ENCODE measurements at places on chromosomes 12 and 14. TPM values are rescaled to one million over a fixed set of nuclear protein-coding genes. Genes with fewer than 3 reads are reported as not detected.

DNA sequence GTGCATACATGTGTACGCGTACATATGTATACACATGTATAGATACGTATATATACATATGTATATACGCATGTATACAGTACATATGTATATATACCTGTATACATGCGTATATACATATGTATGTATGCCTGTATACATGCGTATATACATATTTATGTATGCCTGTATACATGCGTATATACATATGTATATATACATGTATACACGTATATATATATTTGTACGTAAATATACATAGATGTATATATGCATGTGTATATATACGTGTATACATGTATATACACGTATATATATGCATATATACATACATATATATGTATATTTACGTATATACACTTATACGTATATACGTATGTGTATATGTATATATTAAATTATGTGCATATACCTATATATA, 93.9 kb upstream of the ABCD2 start:
- no peak for DNase-seq

DNA sequence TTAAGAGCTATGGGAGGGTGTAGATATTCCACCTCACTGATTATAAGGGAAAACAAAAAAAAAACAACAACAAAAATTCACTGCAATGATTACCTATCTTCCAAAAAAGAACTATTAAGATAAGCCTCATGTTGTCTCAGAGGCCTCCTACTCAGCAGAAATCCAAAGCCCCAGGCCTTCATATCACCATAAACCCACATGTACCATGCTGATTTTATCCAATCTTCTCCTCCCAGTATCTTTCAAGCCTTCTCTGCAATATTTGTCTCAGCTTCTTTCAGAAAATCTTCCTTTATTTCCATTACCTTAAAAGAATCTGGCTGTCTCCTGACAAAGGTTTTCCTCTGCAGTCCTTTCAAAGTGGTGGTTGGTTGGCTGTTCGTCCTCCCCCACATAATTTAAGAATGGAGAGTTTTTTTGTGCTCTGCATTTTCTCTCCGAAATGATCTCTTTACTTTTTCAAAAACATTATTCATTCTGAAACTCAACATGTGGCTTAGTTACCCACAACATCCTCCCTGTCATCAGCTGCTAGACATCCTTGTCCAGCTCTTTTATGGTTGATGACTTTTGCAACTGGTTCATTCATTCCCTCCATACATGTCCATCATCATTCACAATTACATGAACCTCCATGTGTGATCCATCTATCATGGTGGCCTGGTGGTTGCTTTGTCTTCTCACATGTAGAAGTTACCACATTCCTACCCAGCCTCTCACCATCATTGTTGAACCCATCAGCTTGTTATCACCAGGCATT, 2.9 kb upstream of the EPYC start:
- DNase-seq: no peak

DNA sequence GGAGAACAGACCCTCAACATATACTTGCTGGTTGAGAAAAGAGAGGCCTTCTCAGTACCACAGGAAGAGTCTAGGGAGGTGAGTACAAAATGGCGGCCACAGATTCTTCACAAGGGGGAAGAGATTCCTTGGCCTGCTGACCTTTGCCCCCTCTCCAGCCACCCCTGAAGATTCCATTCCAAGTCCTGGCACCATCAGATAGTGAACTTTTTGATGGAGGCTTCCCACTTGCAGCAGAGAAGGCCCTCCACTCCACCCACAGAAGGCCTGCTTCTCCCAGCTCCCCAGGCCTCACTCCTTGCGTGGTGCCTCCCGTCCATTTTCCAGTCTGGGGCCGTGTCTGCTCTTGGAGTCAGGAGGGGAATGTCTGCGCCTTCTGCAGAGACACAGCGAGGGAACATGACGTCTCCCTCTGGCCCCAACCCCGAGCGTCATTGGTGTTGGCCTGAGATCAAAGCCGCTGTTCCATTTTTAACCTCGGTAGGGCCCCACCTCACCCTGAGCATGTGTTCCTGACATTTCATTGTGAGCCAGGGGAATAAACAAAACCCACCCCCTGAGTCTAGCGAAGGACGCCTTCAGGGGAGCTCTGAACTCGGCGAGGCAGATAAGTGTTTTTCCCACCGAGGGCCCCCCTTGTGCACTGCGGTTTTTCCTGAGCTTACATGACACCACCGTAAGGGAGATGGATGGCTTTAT, 268.7 kb upstream of the TBX3 start:
- no peak for DNase-seq

- DNase-seq: no peak
These were observed 5.3 kb downstream of the SLC15A5 start for GRCh38 chr12:16272222-16272621.

DNA sequence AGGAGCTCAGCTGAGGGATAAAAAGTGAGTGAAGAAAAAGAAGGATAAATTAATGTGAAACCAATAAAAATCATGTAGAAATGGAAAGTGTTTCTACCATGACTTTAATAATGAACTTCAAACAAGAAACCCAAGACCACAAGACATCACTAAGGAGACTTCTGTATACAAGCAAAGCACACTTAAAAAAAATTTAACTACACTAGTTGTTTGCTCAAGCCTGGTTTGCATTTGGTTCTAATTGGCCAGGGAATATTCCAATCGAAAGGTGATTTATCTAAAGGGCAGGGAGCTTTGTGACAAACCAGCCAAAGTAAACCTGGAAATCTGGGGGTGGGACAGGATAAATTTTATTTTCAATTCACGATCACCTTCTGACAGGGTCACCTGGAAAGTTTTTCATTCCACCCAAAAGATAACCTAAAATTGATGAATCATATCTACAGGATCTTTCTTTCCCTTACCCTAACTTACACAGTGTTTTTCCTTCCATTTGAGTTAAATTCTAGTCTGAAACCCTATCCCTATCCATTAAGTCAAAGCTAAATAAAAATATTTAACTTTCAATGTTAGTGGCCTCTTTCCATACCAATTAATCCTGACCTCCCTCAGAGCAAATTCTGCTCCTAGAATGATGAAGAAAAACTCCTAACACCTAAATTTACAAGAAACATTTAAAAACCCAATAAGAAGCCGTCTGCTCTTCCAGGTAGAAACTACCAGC, 2.6 kb downstream of the EGLN3 start:
- no peak for DNase-seq

GRCh38 chr14:96400495-96400894, 8.6 kb downstream of the AK7 start:
- no peak for DNase-seq

GRCh38 chr12:16474801-16475200, 127.4 kb downstream of the MGST1 start:
- DNase-seq: no peak

DNA sequence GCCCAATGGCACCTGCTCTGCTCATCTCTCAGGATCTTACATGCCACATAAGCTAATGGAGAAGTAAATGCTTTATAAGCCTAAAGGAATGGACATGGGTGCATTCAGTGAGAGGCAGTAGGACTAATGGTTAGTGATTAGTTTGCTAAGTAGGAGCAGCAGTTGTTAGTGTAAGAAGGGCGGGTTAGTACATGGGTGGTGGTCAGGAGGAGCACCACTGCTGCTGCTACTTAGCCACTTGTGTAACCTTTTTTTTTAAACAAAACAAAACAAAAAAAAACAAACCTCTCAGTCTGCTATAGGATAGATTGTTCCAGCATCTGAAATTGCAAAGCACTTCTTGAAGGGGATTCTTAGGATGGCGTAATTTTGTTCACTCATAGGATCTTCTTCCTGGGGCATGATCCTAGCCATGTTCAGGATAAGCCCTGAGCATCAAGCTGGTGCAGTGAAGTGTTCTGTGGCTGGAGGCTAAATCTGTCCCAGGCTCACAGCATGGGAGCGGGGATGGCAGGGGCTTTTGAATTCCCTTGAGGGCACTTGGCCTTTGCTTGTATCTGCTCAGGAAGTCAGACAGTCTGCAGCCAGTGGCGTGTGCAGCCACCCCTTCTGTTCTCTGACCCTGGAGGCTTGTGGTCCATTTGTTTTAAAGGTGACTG, 63.6 kb downstream of the CHST11 start:
- no peak for DNase-seq

DNA sequence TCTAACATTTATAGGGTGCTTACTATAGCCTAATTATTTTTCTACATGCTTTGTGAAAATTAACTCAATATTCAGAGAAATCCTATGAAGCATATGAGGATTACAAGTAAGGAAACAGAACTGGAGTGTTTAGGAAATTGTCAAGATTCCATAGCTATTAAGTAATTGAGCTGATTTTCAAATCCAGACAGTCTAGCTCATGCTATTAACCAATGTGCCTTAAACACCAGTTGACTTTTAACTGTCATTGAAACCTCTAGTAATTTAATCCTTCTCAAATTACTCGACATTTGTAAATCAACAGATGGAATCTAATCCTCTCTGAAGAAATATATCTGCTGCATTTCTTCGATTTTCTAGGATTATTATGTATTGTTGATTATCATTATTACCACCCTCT, 488.9 kb downstream of the MDGA2 start:
- DNase-seq: no peak

DNA sequence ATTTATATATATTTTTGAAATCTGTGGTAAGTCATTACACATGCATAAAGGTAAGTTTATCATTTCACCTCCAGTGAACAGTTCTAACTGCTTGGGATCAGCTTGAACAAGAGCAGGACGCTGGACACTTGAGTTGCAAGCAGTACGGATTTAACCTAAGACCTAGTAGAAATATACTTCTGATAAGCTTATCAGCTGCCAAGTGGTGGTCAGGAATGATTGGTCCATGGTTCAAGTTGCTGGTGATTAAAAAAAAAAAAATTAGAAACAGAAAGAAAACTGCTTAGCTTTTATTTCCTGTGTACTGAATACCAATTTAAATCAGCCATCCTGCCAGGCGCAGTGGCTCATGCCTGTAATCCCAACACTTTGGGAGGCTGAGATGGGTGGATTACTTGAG, 88.6 kb downstream of the AEBP2 start:
- DNase-seq: no peak

DNA sequence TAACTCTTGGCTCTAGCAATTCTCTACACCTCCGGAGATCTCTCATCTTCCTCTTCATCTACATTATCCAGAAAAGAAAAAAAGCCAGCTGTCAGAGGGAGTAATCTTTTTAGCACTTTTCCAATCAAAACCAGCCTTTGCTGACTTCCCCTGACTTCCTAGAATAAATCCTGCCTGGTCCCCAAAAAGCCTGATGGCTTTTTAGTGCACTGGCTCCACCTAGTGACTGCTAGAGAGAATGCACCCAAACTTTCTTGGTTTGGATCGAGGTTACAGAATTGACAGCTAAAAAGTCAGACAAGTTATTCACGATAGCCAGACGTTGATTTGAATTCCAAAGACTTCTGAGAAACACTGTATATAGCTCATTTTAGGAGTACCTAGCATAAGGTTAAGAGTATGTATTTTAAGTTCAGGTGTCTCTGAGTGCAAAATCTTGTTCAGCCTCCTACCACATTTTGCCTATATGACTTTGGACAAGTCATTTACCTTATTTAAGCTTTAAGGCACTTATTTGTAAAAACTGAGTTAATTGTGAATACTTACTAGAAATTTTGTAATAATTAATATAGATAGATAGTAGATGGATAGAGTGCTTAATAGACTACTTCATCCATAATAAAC, 185.7 kb upstream of the GRIN2B start:
- peak; percentile 54 for DNase-seq

DNA sequence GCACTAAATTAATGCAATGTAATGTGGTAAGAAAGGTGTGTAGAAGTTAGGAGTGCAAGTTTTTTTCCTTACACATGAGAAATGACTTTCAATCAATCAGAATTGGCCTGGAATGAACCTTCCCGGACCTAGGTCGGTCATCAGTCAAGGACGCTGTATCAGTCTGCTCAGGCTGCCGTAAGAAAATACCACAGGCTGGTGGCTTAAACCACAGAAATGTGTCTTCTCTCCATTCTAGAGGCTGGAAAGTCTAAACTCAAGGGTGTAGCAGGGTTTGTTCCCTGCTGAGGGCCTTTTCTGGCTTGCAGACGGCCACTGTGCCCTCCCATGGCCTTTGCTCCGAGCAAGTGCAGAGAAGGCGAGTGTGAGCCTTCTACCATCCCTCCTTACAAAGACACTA, 86.6 kb upstream of the DYNC1H1 start:
- DNase-seq: no peak

DNA sequence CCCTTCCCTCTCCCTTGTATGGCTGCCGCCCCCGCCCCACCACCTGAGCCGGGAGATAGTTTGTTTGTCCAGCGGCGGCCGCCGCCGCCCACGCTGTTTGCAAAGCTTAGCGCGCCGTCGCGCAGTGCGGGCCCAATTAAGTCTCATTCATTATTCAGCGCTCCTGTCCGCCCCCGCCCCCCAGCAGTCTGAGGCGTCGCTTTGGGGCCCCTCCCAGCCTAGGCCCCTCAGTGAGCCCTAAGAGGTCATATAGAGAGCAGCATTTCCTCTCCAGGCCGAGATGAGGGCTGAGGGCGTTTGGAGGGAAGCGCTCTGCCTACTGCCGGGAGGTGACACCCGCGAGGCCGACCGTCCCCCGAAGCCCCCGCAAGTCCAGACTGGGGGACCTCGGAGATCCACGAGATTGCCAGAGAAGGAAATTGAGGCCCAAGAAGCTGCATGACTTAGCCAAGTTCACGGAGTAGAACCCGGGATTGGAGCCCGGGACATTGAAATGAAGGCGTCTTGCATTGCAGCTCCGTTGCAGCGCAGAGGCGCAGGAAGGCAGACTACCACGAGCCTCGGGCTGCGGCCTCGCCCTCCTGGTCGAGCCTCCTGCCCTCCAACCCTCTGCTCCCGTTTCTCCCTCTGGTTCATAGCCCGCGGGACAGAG, at the start of gene DNAJC22:
Gene DNAJC22 (plus strand): TSS at position 230 of the 652 bp plus-strand sequence. CDS start 1,985 bp downstream, outside the sequence.
- DNase-seq: no peak

GRCh38 chr14:34682787-34683321, 31.5 kb downstream of the CFL2 start:
- peak; percentile 29 for DNase-seq

GRCh38 chr12:13691598-13691997, 289.8 kb downstream of the GRIN2B start:
- no peak for DNase-seq

DNA sequence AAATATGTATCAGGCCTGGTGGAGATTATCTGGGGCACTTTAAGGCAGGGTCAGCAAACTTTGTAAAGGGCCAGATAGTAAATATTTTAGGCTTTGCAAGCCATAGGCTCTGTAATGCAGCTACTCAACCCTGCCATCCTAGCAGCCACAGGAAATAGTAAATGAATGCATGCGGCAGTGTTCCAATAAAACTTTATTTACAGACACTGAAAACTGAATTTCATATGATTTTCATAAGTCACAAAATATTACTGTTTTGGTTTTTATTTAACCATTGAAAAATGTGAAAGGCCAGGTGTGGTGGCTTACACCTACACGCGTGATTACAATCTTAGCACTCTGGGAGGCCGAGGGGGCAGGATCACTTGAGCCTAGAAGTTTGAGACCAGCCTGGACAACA, 3.2 kb upstream of the CAMKK2 start:
- no peak for DNase-seq

Gene NELL2
- not detected for total RNA-seq

Gene TNS2
- 16.7 TPM for total RNA-seq

Gene PITPNM2
- total RNA-seq: 4.0 TPM

Gene TGM1
- total RNA-seq: 0.64 TPM

Gene MSI1
- total RNA-seq: not detected

Gene OR4K2
- not detected for total RNA-seq

Gene RPS6KA5
- total RNA-seq: 1.2 TPM

Measured in dermis microvascular lymphatic vessel endothelial cell (primary cell).